ENCODE measurements at places on chromosomes 11 and 22. TPM values are rescaled to one million over a fixed set of nuclear protein-coding genes. Genes with fewer than 3 reads are reported as not detected.

The NOL12 gene
- total RNA-seq, result 23.2 TPM

The LDHAL6A gene
- total RNA-seq, result not detected

The TEX54 gene
- total RNA-seq, result not detected

The KRTAP5-8 gene
- not detected for total RNA-seq

The PRAME gene
- not detected for total RNA-seq

The INPP5J gene
- 0.52 TPM for total RNA-seq

The MS4A7 gene
- total RNA-seq, result not detected

The MUC6 gene
- total RNA-seq, result not detected

The ZNHIT2 gene
- total RNA-seq, result 22.7 TPM

The TSPAN18 gene
- total RNA-seq, result 0.88 TPM

The CATSPERZ gene
- total RNA-seq, result not detected

The SHISAL1 gene
- total RNA-seq, result not detected

The SLC7A4 gene
- 0.13 TPM for total RNA-seq

The SLC22A12 gene
- not detected for total RNA-seq

The PCNX3 gene
- 27.9 TPM for total RNA-seq

The MYOD1 gene
- 5.3 TPM for total RNA-seq

The MICAL2 gene
- total RNA-seq, result 355 TPM

The C11orf58 gene
- 119 TPM for total RNA-seq

The SERPIND1 gene
- not detected for total RNA-seq

The MMP11 gene
- 10.9 TPM for total RNA-seq

The MRPL11 gene
- total RNA-seq, result 74.2 TPM

The ADAMTS15 gene
- 20.4 TPM for total RNA-seq

The AQP11 gene
- 0.65 TPM for total RNA-seq

The CAPN5 gene
- total RNA-seq, result 11.6 TPM

The RAG1 gene
- 1.2 TPM for total RNA-seq

The GLYATL2 gene
- total RNA-seq, result 1.4 TPM

The RAB36 gene
- total RNA-seq, result 5.9 TPM

The TLCD5 gene
- 6.0 TPM for total RNA-seq

The ZNF70 gene
- 4.5 TPM for total RNA-seq

The PANX2 gene
- 0.65 TPM for total RNA-seq

The HPX gene
- total RNA-seq, result not detected

The RASGRP2 gene
- 4.4 TPM for total RNA-seq

The GDPD4 gene
- total RNA-seq, result not detected

The LSP1 gene
- total RNA-seq, result 1.2 TPM

The SMTNL1 gene
- total RNA-seq, result not detected

The LRRC32 gene
- 2.3 TPM for total RNA-seq

The C22orf42 gene
- not detected for total RNA-seq

The HEPHL1 gene
- total RNA-seq, result not detected

The CENPM gene
- 3.5 TPM for total RNA-seq

The OR1S2 gene
- not detected for total RNA-seq

The C11orf91 gene
- total RNA-seq, result not detected

The OR52E2 gene
- total RNA-seq, result not detected

The SGSM1 gene
- not detected for total RNA-seq

The PLAAT4 gene
- total RNA-seq, result 31.0 TPM

Data from epithelial cell of alveolus of lung (primary cell).